ENCODE measurements at places on chromosomes 16 and 17. TPM values are rescaled to one million over a fixed set of nuclear protein-coding genes. Genes with fewer than 3 reads are reported as not detected.

The AIPL1 gene
- total RNA-seq = 0.76 TPM

DNA sequence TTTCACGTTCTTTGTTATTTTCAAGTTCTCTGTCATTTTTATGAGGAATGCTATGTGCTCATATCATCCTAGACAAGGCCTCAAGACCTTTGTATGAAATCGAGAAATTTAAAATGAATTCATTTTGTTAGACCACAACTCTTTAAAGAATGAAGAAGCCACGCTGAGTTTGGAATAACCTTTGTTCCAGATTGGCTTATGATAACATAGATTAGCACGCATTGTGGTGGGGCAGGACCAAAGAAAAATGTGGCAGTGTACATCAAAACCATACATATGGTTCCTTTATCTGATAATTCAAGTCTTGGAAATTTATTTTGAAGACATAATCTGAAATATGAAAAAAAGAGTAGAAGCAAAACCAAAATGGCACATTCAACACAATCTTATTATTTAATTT is 2.2 kb downstream of the HSD17B2 start:
- no peaks in the 10 kb centered on the region for H3K27me3 ChIP-seq
- H3K27ac ChIP-seq = no peak overlapping the region
- H3K4me3 ChIP-seq = no peak overlapping the region
- DNase-seq = no peak
- H3K36me3 ChIP-seq = no peaks in the 10 kb centered on the region
- no peaks in the 10 kb centered on the region for H3K4me1 ChIP-seq

The ALOX15 gene
- not detected for total RNA-seq

- H3K27me3 ChIP-seq = peaks cover 9% of the 10 kb centered on the region
- H3K36me3 ChIP-seq = peaks cover 7% of the 10 kb centered on the region
- H3K4me1 ChIP-seq = peaks cover 26% of the 10 kb centered on the region
- H3K27ac ChIP-seq = no peak overlapping the region
- no peak overlapping the region for H3K4me3 ChIP-seq
Measured at GRCh38 chr17:73710095-73710592, 65.9 kb upstream of the SDK2 start.

DNA sequence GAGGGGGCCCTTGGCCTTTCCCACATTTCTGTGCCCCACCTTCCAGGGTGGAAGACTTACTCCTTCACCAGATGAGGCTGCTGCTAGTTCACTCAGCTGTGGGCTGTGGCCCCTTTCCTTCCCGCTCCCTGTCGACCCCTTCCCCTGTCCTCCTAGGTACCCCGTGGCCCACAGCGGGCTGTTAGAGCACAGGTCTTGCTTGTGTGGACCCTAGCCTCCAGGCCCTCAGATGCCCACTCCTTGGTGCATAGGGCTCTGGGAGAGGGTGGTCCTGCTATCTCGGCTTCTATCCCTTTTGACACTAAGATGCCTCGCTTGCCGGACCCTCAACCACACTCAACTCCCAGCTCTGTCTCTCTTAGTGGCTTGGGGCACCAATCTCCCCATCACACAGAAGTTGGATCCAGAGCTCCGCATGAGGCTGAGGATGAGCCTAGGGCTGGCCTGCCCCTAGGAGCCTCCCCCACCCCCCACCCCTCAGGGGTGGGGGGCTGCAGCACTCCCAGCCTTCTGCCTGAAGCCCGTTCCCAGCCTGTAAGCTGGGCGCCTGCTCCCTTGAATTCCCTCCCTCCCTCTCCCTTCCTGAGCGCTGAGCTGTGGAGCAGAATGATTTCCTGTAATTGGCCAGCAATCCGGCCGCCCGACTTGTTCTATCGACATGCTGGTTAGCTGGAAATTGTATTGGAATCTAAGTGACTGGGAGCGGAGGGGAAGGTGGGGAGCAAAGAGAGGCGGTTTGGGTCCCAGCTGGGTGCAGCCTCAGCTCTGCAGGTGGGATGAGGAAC is 30.9 kb downstream of the DCAKD start:
- peaks cover 5% of the 10 kb centered on the region for H3K36me3 ChIP-seq
- no peak overlapping the region for H3K27ac ChIP-seq
- H3K4me3 ChIP-seq = no peak overlapping the region
- H3K27me3 ChIP-seq = peaks cover 16% of the 10 kb centered on the region
- DNase-seq = peak; percentile 50
- peaks cover 34% of the 10 kb centered on the region for H3K4me1 ChIP-seq

The PERCC1 gene
- not detected for total RNA-seq

DNA sequence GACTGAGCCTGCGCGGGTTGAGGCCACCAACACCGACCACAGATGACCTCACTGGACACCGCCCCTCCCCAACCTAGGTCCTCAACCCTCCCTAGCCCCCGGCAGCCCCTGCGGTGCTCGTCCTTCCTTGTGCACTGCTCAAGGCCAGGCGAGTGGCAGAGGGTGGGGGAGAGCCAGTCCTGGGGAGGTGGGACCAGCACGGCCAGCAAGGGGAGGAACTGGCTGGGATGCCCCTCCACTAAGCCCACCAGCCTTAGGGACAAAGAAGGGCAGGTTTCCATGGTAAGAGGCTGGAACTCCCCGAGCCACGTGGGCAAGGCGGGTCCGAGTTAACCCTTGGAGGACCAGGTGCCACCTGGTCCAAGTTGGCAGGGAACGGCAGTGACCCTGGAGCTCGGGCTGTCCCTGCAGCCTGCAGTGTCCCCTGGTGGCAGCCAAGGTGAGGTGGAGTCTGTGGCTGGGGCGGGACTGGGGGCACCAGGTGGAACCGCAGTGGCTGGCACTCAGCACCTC is 9.2 kb downstream of the FSCN2 start:
- H3K4me1 ChIP-seq = peaks cover 5% of the 10 kb centered on the region
- H3K4me3 ChIP-seq = no peak overlapping the region
- no peaks in the 10 kb centered on the region for H3K36me3 ChIP-seq

DNA sequence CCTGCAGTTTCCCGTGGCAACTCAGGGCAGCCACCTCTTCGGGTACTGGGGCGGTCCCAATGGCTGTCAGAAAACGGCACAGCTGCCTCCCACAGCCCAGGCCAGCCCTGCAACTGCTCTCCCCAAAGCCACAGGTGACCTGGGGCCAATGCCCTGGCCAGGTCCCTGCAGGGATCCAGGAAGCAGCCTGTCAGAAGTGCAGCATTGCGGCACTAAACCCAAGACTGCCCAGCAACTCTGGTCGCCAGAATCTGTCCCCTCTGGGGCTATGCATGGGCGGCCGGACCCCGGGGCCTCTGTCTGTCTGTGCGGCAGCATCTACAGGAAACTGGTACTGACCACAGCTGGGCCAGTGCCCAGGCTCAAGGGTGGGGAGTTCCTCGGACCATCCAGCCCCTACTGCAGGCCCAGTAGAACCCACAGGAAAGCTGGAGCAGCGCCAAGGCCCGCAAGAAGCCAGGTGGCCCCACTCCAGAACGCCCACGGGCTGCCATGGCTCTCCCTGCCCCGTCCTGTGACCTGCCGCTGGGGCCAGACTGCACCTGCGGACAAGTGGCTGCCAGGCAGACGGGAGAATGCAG is 5.5 kb downstream of the CYBC1 start:
- no peaks in the 10 kb centered on the region for H3K36me3 ChIP-seq
- no peak for DNase-seq
- peaks cover 8% of the 10 kb centered on the region for H3K27me3 ChIP-seq
- no peak overlapping the region for H3K27ac ChIP-seq
- H3K4me3 ChIP-seq = no peak overlapping the region
- H3K4me1 ChIP-seq = peaks cover 11% of the 10 kb centered on the region

GRCh38 chr17:65027305-65027704 is 29.2 kb downstream of the GNA13 start:
- no peak overlapping the region for H3K27ac ChIP-seq
- peaks cover 2% of the 10 kb centered on the region for H3K27me3 ChIP-seq
- no peak overlapping the region for H3K4me3 ChIP-seq
- DNase-seq = no peak
- no peaks in the 10 kb centered on the region for H3K4me1 ChIP-seq
- H3K36me3 ChIP-seq = no peaks in the 10 kb centered on the region

DNA sequence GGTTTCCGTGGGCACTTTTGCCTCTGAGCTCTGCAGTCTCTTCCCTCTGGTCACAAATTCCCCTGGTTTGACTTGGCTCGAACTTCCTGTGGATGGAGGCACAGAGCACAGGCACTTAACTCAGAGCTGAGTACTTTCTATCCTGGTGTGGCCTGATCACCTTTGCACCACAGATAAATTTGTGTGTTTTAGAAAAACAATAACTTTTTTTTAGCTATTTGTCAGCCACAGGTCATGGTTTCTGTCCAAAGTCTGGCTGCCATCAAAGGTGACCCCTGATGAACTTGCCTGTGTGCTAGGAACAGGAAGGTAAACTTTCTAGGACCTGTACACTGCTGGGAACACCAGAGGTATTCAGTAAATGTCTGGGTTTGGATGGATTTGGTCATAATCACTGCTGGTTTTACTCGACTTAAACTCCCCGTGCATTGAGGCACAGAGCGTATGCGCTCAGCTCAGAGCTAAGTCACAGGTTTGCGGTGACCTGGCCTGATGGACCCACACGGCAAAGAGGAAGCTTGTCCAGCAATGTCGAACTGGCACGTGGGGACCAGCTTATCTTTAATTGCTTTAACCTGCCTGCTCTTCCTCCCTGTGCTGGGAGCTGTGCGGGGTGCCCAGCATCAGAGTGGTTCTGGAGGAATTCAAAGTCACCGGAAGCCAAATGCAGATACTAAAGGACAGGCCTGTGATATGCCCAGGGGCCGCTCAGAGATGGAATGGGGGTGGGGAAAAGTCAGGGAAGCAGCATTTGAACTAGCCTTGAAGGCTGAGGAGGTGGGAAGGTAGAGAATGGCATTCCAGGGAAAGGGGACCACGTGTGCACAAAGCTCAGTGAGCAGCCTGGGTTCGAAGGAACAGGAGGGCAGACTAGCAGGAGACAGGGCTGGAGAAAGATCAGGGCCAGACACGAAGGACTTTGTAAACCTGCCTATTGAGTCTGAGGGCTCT is 12.9 kb downstream of the SLC13A5 start:
- no peak for DNase-seq
- H3K4me1 ChIP-seq = no peaks in the 10 kb centered on the region
- no peak overlapping the region for H3K4me3 ChIP-seq
- H3K36me3 ChIP-seq = no peaks in the 10 kb centered on the region
- H3K27ac ChIP-seq = no peak overlapping the region
- H3K27me3 ChIP-seq = peaks cover 2% of the 10 kb centered on the region

- H3K4me1 ChIP-seq = no peaks in the 10 kb centered on the region
- peaks cover 6% of the 10 kb centered on the region for H3K27me3 ChIP-seq
- H3K27ac ChIP-seq = no peak overlapping the region
- no peak for DNase-seq
Measured at GRCh38 chr17:7146115-7146514, 31.5 kb upstream of the ASGR2 start.

- H3K4me1 ChIP-seq = peaks cover 18% of the 10 kb centered on the region
- no peak overlapping the region for H3K4me3 ChIP-seq
- no peak for DNase-seq
- no peak overlapping the region for H3K27ac ChIP-seq
- H3K27me3 ChIP-seq = no peaks in the 10 kb centered on the region
Measured at GRCh38 chr17:82874011-82874835, 34.4 kb upstream of the ZNF750 start.

The CCL7 gene
- total RNA-seq = not detected

DNA sequence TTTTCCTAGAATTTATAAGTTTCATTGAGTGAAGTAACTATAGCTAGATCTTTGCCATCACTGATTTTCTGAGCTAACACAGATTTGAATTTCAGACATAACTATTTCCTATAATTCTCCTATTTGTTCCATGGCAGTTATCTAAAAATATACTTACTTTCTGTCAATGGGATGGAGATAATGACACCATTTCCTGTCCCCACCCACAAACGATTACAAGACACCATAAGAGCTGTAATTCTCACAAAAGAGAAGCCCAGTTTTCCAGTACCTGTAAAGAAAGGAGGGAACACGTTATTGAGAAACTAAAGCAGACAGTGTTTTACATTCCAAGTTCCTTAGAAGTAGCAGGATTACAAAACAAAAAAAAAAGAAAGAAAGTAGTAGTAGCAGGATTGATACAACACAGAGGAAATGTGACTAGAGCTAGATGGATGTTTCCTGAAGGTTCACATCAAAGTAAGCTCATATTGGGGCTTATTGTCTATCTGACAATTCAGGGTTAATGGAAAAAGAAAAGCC is 110.9 kb upstream of the TOB1 start:
- peaks cover 11% of the 10 kb centered on the region for H3K4me1 ChIP-seq
- H3K27me3 ChIP-seq = peaks cover 3% of the 10 kb centered on the region
- H3K27ac ChIP-seq = no peak overlapping the region
- peaks cover 9% of the 10 kb centered on the region for H3K36me3 ChIP-seq

DNA sequence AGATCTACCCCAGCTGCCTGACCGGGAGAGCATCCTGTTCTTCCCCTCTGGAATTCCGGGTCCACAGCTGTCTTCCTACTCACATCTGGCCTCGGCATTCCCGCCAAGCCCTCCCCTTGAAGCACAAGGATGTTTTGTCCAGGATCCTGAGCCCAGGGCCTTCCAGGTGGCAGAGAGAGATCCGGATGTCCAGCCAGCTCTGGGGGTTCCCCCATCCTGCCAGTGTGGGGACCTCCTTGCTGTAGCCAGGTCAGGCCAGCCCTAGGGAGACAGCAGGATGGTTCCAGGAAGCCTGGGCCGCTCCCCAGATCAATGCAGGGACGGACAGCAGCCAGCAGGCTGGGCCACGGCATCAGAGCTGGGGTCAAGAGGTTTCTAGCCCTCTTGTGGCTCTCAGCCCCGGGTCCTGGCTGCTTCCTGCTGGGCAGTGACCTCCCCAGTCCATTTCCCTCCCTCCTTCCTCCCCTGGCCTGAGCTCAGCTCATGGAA is 55.3 kb downstream of the SOCS3 start:
- peaks cover 6% of the 10 kb centered on the region for H3K27me3 ChIP-seq
- DNase-seq = no peak
- H3K36me3 ChIP-seq = peaks cover 5% of the 10 kb centered on the region
- H3K4me3 ChIP-seq = no peak overlapping the region
- no peaks in the 10 kb centered on the region for H3K4me1 ChIP-seq

GRCh38 chr16:80380514-80380913 is 160.3 kb upstream of the DYNLRB2 start:
- no peak for DNase-seq
- no peak overlapping the region for H3K4me3 ChIP-seq
- H3K27ac ChIP-seq = no peak overlapping the region
- H3K27me3 ChIP-seq = no peaks in the 10 kb centered on the region
- H3K4me1 ChIP-seq = peaks cover 5% of the 10 kb centered on the region
- no peaks in the 10 kb centered on the region for H3K36me3 ChIP-seq

The PARD6A gene
- 18.7 TPM for total RNA-seq

DNA sequence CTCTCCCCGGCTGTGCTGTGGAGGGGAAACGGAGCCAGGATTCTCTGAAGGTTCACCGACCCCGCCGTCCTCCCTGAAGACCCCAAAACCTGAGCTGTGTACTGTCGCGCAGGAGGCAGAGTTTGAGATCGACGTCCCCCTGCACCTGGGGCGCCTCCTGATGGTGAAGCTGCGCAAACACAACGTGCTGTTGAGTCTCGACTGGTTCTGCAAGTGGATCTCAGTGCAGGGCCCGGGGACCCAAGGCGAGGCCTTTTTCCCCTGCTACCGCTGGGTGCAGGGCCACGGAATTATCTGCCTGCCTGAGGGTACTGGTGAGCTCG is 62.6 kb upstream of the TEKT1 start:
- DNase-seq = peak; percentile 50
- H3K27ac ChIP-seq = no peak overlapping the region
- H3K4me1 ChIP-seq = no peaks in the 10 kb centered on the region

All from glutamatergic neuron (in vitro differentiated cells).